GOT3 (cell line): ENCODE measurements at places on chromosomes 13 and 19.
A peak's percentile ranks its signal among the peaks of the same experiment; 100 is the strongest.

DNA sequence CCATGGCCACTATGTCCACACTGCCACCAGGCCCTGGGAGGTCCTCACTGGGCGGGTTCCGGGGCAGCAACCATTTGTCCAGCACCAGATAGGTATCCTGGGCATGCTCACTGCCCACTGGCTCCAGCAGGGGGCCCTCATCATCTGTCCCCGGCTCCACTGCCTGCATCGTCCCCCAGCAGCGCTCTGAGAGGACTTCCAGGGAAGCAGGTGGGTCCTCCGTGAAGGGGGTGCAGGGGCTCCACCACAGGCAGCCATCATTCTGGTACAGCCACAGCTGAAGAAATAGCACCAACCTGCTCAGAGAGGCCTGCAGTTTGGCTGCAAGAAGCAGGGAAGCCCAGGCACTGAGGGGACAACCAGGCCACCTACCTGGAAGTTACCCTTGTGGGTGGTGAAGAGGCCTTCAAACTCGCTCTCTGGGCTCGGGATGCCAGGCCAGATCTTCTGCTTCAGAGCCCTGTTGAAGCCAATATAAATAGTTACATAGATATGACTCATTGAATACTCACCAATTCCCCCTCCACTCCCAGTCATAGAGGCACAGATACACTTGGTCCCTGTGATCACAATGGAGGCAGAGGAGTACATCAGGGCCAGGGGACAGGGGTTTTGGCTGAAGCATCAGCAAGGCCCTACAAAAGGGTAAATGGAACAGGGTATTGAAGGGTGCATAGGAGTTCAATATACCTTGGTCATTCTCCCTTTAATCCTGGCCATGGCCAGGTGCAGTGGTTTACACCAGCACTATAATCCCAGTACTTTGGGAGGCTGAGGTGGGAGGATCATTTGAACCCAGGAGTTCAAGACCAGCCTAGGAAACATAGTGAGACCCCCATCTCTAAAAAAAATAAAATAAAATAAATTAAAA, 4.1 kb downstream of the SWSAP1 start:
- no peak for DNase-seq

- no peak for DNase-seq
Measured at GRCh38 chr13:114126789-114127472, 5.5 kb downstream of the RASA3 start.

- peak; percentile 59 for DNase-seq
Measured at GRCh38 chr19:33521480-33522370, at the start of gene PEPD. TSS of gene PEPD (minus strand) at chr19:33521791. CDS start at chr19:33521760, 31 bp downstream.

DNA sequence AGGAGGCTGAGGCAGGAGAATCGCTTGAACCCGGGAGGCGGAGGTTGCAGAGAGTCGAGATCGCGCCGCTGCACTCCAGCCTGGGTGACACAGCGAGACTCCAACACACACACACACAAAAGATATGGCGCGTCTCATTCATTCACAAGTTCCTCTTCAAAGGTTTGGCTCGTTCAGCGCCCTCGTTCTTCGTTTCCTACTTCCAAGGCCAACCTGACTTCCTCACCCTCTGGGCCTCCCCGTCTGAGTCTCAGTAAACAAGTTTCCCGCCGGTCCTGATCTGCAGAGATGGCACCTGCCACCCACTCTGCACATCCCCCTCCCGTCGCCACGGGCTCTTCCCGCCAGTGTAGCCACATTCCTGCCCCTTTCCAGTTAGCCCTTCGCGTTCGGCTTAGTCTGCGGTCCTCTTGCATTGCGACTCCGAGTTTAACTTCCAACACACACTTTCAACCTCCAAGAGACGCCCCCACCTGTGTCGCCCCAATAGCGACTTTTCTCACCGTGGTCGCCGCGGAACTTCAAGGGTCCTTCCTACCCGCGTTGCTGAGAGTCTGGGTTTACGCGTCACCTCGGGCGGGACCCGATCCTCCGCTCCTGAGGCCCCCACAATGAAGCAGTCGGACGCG, 1.3 kb upstream of the BSG start:
- DNase-seq, result no peak

- no peak for DNase-seq
Measured at GRCh38 chr13:36973621-36974295, 25.4 kb downstream of the ALG5 start.

GRCh38 chr19:53333463-53334449, at the start of gene ZNF845:
TSS of gene ZNF845 (plus strand) at chr19:53333749. CDS start at chr19:53341308, 7,559 bp downstream.
- peak; percentile 77 for DNase-seq

DNA sequence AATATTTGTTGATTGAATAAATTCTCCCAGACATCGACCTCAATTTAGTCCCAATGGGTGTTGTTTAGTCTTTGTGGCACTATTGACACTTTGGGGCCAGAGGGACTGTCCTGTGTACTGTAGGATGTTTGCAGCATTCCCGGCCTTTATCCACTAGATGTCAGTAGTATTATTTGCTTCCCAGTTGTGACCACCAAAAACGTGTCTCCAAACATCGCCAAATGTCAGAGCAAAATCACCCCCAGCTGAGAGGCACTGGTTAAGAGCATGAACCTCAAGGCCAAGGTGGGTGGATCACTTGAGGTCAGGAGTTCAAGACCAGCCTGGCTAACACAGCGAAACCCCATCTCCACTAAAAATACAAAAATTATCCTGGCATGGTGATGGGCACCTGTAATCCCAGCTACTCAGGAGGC, 15.4 kb downstream of the NLRP12 start:
- no peak for DNase-seq

- no peak for DNase-seq
Measured at GRCh38 chr13:110131424-110131823, 175.5 kb downstream of the COL4A1 start.

- DNase-seq, result no peak
Measured at GRCh38 chr19:32232449-32232848, 113.0 kb upstream of the ZNF507 start.

DNA sequence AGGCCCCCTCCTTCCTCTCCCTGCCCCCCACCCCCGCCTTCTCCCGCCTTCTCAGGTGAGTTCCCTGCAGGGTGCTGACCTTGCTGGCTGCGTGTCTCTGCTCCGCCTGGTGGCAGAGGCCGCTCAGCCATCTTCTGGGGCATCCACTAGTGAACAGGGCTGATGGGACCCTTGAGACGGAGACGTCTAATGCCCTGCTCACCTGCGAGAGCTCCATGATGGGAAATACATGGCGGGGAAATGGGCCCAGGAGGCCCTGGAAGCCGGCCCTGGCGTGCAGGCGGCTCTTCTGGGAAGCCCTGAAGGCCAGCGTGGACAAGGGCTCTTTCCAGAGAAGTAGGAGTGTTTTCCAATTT, 15.2 kb upstream of the F7 start:
- no peak for DNase-seq

- no peak for DNase-seq
Measured at GRCh38 chr13:113420232-113420631, 33.1 kb downstream of the ADPRHL1 start.

DNA sequence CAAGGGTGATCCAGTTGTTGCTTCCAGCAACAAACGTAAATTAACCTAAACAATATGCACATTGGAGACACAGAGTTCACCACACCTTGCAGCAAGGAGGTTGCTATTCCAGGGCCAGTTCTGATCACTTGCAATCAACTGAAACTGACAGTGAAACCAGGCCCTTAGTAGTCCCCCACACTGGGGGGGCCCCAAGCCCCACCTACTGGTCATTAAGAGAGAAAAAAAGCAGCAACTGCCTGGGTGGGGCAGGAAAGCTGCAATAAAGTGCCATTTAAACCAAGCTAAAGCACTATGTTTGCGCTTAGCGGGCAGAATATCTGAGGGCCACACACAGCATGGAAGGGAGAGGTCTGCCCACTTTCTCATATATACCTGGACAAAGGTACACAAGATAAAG, 51.5 kb downstream of the ATP7B start:
- DNase-seq, result no peak

GRCh38 chr19:2608602-2608922, 93.9 kb downstream of the GNG7 start:
- DNase-seq, result no peak

GRCh38 chr13:50493683-50494082, 349.8 kb downstream of the DLEU7 start:
- no peak for DNase-seq

DNA sequence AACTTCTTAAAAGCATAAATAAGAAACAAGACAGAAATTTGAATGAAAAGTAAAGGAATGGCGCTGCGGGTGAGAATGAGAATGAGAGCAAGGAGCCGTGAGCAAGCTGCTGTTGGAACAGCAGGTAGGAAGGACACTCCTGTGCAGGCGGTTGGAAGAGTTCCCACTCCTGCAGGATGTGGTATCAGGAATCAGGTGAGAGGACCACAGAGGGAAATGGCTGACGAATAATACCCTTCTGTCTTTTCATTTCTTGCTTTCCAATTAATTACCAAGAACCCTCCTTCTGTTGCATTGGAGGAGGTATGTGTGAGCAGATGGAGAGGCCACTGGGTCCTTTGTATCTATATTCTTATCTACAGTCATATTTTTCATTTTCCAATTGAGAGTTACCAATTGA, 1504.2 kb downstream of the EFNB2 start:
- no peak for DNase-seq

- DNase-seq, result no peak
Measured at GRCh38 chr13:112984501-112984900, 15.5 kb downstream of the MCF2L start.

DNA sequence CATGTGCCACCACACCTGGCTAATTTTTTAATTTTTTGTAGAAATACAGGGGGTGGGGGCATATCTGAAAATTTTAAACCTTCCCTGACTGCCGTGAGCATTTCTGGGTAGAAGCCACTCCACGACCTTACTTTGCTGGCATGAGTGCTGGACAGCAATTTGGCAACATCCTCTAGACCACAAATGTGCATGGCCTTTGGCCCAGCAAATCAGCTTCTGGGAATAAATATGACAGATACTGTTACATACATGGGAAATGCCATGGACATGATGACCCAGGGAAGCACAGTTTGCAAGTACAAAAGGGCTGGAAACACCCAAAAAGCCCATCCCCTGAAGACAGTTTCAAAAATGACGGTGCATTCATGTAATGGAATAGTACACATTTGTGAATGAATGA, 3.2 kb upstream of the PVR start:
- no peak for DNase-seq

GRCh38 chr13:58238972-58239773, 607.6 kb downstream of the PCDH17 start:
- no peak for DNase-seq

GRCh38 chr19:2186071-2186846, 22.5 kb downstream of the DOT1L start:
- DNase-seq, result no peak

GRCh38 chr19:3396881-3397265, 30.5 kb downstream of the NFIC start:
- no peak for DNase-seq

DNA sequence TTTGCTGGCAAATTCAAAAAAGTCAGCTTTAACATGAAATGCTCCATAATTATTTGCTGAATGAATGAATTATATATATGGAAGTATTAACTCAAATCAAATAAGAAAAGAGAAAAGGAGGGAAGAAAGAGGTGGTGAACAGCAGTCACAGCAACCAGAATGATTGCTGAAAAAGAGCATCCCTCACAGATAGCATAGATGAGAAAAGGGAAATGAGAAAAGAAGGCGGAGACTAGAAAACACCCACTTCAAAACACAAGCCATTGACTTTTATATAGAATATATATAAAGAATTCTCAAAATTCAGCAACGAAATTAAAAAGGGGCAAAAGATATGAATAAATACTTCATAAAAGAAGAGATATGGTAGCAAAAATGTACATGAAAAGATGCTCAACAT, 75.2 kb downstream of the CAB39L start:
- DNase-seq, result no peak

DNA sequence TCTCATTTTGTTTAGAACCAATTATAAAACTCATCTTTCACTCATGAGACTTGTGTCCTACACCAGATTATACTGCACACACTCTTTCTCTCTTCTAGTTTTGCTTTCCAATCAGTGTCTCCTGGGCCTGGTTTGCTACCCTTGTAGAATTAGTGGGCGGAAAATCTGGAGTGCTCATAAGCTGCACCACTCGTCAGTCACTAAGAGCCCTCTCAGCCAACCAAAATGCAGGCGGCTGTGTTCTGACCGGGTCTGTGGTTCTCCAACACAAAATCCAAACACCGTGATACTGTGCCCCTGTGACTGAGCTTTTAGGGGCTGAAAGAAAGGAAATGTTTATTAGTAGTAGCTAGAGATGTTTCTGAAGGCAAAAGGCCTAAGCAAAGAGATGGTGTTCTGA, 83.7 kb upstream of the OBI1 start:
- no peak for DNase-seq

DNA sequence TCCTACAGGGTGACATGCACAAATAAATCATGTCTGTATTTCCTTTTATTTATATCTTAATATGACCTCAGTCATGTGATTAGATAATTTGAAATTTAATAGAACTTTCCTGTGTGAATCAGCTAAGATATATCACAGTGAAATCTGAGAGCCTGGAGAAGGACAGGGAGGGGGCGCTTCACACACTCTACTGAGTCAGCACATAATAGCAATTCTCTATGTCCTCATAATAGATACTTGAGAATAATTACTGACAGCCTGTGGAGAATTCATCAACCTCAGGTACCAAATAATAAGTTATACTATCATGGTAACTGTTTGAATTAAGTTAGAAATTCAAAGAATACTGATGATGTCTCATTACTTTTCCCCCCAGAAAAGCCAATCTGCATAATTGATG, 98.0 kb upstream of the SLC10A2 start:
- no peak for DNase-seq

GRCh38 chr19:17602217-17602616, 46.8 kb downstream of the COLGALT1 start:
- DNase-seq, result no peak

GRCh38 chr13:67632590-67632989, 402.5 kb upstream of the PCDH9 start:
- DNase-seq, result no peak

DNA sequence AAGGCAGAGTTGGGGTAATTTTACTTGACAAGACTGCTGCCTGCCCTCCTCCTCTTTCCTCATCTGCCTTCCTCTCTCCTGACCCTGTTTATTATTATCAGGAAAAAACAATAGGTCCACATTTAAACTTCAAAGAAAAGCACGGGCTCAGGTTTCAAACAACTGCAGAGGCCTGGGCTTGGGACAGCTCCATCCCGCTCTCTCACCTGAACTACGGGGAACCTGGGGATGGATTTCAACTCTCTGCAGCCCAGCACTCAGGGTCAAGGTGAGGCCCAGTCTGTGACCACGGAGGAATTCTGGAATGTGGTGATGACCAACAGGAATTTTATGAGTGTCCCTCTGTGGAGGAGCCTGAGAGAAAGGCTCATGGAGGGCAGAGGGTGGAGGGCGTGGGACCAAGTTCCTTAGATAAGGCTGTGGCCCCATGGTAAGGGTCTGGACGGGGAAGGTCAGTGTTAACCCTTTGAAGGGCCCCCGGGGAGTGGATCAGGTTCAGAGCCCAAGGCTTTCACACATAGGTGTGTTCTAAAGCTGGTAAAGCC, 220.8 kb upstream of the MAB21L1 start:
- no peak for DNase-seq

- no peak for DNase-seq
Measured at GRCh38 chr13:73198991-73199411, 140.2 kb downstream of the KLF5 start.
